Cardiac muscle cell (in vitro differentiated cells and primary cell): ENCODE measurements at places on chromosomes 7 and 10.

- no peak overlapping the region for H3K27ac ChIP-seq
- no peak for DNase-seq
- H3K4me3 ChIP-seq: no peak overlapping the region
Observed at GRCh38 chr7:95718577-95719410, 53.6 kb upstream of the DYNC1I1 start.

DNA sequence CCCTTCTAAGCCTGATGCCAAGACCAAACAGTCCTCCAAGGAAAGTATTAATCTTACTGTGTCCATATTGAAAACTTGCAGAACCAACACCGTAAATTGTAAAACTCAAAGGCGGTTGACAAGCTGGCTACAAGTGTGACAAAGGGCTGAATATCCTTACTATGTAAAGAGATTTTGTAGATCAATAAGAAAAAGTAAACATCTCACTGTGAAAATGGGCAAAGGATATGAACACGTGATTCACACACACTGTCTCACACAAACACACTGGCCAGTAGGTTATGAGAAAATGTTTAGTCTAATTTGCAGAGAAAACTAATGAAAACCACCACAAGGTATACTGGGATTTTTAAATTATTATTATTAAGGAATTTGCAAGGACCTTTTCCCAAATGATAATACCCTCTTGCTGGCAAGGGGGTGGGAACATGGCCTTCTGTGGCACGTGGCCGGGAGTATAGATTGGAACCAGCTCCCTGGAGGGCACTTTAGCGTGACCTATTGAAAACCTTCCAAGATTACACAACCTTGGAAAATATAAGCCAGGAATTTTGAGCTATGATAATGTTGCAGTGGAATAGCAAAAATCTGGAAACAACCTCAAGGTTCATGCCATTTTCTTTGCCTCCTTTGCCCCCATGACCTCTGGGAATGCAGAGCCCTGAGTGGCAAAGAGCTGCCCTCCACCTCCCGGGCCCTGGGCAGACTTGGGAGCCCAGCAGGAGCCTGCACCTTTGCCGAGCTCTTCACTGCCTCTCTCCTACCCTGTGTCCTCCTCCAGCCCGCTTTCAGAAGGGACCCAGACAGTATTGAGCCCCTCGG, 26.2 kb upstream of the SLC29A3 start:
- DNase-seq: no peak
- no peaks in the 10 kb centered on the region for H3K27me3 ChIP-seq
- H3K27ac ChIP-seq: no peak overlapping the region
- H3K4me3 ChIP-seq: no peak overlapping the region
- peaks cover 2% of the 10 kb centered on the region for H3K4me1 ChIP-seq

DNA sequence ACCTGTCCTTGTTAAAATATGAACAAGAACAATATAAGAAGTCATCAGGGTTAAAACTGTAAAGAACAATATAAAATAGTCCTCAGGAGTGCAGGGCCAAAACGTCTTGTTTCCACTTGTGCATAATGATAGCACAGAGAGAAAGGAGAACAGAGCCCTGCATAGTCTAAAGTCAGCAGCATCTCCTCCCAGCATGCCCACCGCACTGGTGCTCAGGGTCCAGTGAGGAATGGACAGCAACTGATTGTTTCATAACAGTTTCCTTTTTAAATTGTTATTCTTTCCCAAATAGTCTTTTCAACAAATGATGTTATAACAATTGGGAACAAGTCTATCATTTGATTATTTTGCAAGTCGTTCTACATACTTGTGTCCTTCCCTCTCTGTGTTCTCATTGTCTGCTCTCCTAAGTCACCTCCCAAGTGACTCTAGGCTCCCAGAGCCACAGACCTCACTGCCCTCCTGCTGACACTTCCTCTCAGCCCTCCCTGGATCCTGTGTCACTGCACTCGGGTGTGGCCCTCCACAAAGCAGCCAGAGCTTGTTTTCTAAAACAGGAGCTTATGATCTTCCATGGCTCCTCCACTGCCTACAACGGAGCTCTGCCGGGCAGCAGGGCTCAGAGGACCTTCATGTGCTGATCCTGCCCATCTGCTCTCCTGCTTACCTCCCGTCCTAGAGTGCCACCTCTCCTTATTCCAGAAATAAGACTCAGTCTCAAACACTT, 27.6 kb downstream of the COBL start:
- no peaks in the 10 kb centered on the region for H3K27me3 ChIP-seq
- no peaks in the 10 kb centered on the region for H3K36me3 ChIP-seq
- no peak for DNase-seq
- no peak overlapping the region for H3K4me3 ChIP-seq
- H3K4me1 ChIP-seq: peaks cover 9% of the 10 kb centered on the region
- H3K27ac ChIP-seq: peak overlapping the region; percentile 14

DNA sequence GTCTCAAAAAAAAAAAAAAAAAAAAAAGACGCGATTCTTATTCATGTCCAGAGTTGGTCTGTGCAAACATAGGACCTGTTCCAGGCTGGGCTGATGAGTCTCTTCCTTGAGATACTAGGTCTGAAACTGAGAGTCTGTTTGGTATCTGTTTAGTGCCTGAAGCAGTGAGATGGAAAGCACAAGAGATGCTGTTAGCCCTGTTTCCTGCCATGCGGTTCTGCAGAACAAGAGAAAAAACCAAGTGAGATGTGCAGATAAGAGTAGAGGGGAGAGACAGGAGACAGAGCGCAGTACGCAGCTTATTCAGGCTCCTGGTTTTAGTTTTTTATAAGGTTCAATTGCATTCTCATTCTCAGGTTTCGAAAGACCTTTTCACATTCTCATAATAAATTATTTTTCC, 85.8 kb upstream of the PRKCQ start:
- no peak for DNase-seq
- no peaks in the 10 kb centered on the region for H3K36me3 ChIP-seq
- H3K27ac ChIP-seq: no peak overlapping the region
- no peaks in the 10 kb centered on the region for H3K4me1 ChIP-seq
- peaks cover 4% of the 10 kb centered on the region for H3K27me3 ChIP-seq

- H3K4me1 ChIP-seq: no peaks in the 10 kb centered on the region
- H3K27ac ChIP-seq: no peak overlapping the region
- no peak overlapping the region for H3K4me3 ChIP-seq
- DNase-seq: no peak
Observed at GRCh38 chr7:124879771-124880170, 49.9 kb downstream of the POT1 start.

GRCh38 chr10:15084502-15084922, 4.1 kb downstream of the ACBD7 start:
- no peaks in the 10 kb centered on the region for H3K27me3 ChIP-seq
- H3K36me3 ChIP-seq: no peaks in the 10 kb centered on the region
- H3K4me1 ChIP-seq: no peaks in the 10 kb centered on the region
- no peak overlapping the region for H3K4me3 ChIP-seq

DNA sequence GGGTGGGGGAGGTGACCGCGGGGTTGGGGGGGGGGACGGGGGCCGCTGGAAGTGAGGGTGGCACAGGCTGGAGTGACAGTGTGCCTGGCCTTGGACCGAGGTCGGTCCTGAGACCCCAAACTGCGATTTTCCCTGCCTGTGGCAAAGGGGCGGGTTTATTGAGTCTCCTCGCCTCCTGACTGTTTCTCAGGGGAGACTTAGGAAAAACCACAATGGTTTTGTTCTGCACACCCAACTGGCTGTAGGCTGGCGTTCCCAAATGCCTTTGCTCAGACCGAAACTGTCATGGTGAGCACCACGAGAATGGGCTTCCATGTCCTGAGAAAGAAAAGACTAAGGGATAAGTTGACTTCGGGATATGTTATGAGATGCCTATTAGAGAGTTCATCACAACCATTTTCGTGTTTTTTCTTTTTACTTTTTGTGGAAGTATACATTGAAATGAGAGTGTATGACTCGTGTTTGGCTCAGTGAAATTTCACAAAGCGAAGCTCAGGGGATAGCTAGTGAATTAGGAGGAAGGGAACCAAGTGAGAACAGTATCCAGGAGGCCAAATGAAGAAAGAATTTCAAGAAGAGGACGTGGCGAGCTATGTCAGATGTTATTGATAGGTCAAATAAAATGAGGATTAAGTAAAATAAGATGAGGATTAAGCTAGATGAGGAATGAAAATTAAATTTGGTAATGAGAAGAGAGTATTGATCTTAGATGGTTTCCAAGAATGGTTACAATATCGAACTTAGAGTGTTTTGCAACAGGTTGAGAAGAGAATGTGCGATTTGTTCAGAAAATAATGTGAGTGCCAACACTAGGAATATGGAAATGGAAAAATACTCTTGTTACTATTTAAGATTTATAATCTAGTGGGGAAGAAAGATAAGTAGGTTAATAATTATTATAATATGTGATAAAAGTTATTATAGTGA, 918 bp downstream of the NET1 start:
- peak; percentile 47 for DNase-seq
- no peak overlapping the region for H3K27ac ChIP-seq
- no peaks in the 10 kb centered on the region for H3K4me1 ChIP-seq
- H3K36me3 ChIP-seq: no peaks in the 10 kb centered on the region
- peak overlapping the region; percentile 62 for H3K4me3 ChIP-seq
- H3K27me3 ChIP-seq: no peaks in the 10 kb centered on the region

GRCh38 chr10:69862882-69863530, 61.3 kb downstream of the COL13A1 start:
- no peak overlapping the region for H3K27ac ChIP-seq
- H3K36me3 ChIP-seq: no peaks in the 10 kb centered on the region
- no peak overlapping the region for H3K4me3 ChIP-seq
- H3K4me1 ChIP-seq: peaks cover 49% of the 10 kb centered on the region

GRCh38 chr7:137970253-137970975, 31.5 kb downstream of the CREB3L2 start:
- no peak overlapping the region for H3K4me3 ChIP-seq
- peak overlapping the region; percentile 6 for H3K27ac ChIP-seq
- H3K27me3 ChIP-seq: no peaks in the 10 kb centered on the region

DNA sequence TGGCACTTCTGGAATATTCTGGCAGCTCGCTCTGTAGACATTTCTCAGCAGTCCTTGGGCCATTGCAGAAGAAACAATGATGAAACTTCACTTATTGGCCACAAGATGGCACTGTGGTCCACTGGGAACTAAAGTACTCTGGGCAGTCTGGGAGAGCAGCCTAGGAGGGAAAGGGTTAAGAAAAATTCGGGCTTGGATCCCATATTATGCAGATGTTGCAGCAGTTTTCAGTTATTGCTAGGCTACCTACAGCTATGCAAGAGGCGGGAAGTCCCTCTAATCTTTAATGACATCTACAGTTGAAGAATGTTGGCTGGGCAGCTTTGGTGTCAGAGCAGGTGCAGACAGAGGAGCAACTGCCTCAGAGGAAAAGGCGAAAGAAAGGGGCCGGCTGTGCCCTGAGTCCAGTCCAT, 201.7 kb upstream of the PRSS58 start:
- H3K27me3 ChIP-seq: no peaks in the 10 kb centered on the region
- DNase-seq: peak; percentile 53
- no peak overlapping the region for H3K27ac ChIP-seq
- H3K36me3 ChIP-seq: no peaks in the 10 kb centered on the region
- no peaks in the 10 kb centered on the region for H3K4me1 ChIP-seq

DNA sequence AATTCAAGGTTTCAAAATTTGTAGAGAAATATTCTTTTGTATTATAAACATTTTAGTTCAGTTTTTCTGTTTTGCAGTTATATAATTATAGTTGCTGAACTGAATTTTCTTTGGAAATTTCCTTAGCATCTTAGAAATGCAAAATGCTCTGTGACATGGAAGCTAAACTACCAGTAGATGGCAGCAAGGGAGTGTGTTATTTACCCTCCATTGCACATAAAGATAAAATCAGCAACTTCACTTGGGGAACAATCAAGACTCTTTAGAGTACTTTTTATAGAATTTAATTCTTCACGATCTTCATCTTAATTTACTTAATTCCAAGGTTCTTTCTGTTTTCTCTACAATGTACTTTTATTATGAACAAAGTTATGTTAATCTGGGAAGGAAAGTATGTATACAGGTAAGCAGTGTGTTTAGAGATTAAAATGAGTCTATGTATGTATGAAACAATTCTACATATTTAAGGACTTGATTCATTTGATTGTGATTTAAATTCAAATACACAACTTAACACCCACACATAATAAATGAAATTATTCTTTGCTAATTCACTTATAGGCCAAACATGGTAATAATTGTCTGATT, 404.2 kb downstream of the THSD7A start:
- H3K27ac ChIP-seq: no peak overlapping the region
- H3K36me3 ChIP-seq: no peaks in the 10 kb centered on the region
- no peak overlapping the region for H3K4me3 ChIP-seq
- H3K4me1 ChIP-seq: no peaks in the 10 kb centered on the region

- no peaks in the 10 kb centered on the region for H3K27me3 ChIP-seq
- H3K36me3 ChIP-seq: no peaks in the 10 kb centered on the region
- H3K4me3 ChIP-seq: no peak overlapping the region
Observed at GRCh38 chr10:66292456-66292855, 633.4 kb upstream of the LRRTM3 start.

DNA sequence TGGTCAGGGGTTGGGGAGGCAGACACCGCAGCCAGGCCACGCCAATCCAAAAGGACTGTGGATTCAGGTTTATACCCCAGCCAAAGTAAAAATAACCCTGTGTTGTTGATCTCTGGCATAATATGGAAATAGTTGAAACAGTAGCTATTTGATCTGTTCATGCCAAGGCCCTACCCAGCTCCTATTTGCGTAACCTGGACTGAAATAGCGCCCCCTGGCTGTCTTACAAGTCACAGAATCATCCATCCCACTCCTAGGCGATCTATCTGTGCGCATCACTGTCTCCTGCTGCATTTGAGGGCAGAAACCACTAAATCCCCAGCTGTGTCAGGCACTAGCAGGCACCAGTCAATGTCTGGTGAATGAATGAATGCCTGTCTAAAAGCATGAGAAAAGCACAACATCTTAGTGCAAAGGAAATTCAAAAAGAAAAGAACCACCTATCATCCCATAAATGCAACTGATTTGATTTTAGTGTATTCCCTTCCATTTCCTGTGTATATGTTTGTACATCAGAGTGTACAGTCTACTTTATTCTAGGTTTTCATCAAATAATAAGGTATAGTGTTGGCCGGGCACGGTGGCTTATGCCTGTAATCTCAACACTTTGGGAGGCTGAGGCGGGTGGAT, 160.0 kb downstream of the SLIT1 start:
- no peaks in the 10 kb centered on the region for H3K27me3 ChIP-seq
- H3K4me3 ChIP-seq: no peak overlapping the region
- H3K36me3 ChIP-seq: no peaks in the 10 kb centered on the region
- DNase-seq: peak; percentile 76
- no peak overlapping the region for H3K27ac ChIP-seq

GRCh38 chr10:34627331-34627730, 187.8 kb downstream of the PARD3 start:
- no peak overlapping the region for H3K4me3 ChIP-seq
- peaks cover 28% of the 10 kb centered on the region for H3K4me1 ChIP-seq
- H3K36me3 ChIP-seq: no peaks in the 10 kb centered on the region
- no peak overlapping the region for H3K27ac ChIP-seq
- no peak for DNase-seq

DNA sequence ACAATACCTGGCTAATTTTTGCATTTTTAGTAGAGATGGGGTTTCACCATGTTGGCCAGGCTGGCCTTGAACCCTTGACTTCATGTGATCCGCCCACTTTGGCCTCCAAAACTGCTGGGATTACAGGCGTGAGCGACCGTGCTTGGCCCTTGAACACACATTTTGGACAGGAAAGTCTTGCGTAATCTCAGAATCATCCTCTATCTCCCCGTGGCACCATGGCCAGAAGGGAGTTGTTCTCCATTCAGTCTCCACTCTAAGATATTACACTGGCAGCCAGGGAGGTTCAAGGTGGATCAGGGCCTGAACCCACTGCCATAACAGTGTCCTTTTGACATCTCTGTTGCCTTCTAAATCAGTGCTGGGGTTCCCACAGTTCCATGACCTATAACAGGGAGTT, 29.2 kb upstream of the GALNTL5 start:
- no peaks in the 10 kb centered on the region for H3K27me3 ChIP-seq
- H3K4me1 ChIP-seq: no peaks in the 10 kb centered on the region
- H3K27ac ChIP-seq: no peak overlapping the region
- no peak overlapping the region for H3K4me3 ChIP-seq

- H3K36me3 ChIP-seq: peaks cover 48% of the 10 kb centered on the region
- peak overlapping the region; percentile 100 for H3K27ac ChIP-seq
- no peak for DNase-seq
- H3K4me3 ChIP-seq: no peak overlapping the region
- no peaks in the 10 kb centered on the region for H3K27me3 ChIP-seq
Observed at GRCh38 chr10:86678999-86679792, 10.9 kb downstream of the LDB3 start.
